ENCODE measurements at places on chromosomes 1 and 21.
A peak's percentile ranks its signal among the peaks of the same experiment; 100 is the strongest.

GRCh38 chr1:116375148-116375886 lies 2.3 kb downstream of the ATP1A1 start:
- DNase-seq = no peak

- no peak for DNase-seq
Observed at GRCh38 chr1:169601096-169601881, 15.0 kb upstream of the F5 start.

DNA sequence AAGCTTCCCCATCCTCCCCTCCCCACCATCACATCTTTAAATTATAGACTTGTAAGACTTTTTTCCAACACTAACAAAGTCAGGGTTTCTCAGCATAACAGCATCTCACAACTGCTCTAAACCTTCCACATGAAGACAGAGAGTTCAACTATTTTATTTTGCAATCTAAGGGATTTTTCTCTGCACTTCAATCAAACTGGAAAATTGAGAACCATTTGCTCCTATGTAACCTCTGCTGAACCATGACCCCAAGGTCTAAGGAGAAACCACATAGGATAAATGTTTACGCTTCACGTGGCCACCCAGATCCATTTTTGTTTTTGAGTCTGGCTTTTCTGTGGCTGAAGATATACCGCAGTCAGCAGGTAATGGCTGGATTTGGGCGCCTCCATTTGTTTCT lies 13.2 kb downstream of the ERRFI1 start:
- no peak for DNase-seq

DNA sequence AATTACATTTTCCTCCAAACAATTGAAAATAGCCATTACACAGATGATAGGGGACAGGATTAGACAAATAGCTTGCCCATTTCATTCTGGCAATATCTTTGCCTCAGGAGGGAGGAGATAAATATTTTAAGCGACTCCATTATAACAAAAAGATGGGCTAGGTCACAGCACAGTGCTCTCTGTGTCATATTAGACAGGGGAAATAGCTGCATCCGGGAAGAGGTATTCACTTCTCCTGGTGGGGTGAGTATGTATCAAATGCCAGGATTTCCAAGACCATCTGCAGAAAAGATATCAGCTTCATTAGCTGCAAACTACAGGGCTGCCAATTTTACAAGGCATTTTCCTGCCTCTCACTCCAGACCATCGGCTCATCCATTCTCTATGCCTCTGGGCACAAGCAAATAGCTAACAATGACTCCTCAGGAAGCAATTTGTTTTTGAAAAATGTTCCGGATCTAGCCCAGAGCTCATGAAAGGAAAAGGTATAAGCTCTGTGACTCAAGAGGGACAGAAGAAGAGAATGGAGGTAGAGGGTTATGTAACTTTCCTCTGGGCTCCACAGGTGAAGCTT lies 41.9 kb upstream of the ANGPTL7 start:
- no peak for DNase-seq

DNA sequence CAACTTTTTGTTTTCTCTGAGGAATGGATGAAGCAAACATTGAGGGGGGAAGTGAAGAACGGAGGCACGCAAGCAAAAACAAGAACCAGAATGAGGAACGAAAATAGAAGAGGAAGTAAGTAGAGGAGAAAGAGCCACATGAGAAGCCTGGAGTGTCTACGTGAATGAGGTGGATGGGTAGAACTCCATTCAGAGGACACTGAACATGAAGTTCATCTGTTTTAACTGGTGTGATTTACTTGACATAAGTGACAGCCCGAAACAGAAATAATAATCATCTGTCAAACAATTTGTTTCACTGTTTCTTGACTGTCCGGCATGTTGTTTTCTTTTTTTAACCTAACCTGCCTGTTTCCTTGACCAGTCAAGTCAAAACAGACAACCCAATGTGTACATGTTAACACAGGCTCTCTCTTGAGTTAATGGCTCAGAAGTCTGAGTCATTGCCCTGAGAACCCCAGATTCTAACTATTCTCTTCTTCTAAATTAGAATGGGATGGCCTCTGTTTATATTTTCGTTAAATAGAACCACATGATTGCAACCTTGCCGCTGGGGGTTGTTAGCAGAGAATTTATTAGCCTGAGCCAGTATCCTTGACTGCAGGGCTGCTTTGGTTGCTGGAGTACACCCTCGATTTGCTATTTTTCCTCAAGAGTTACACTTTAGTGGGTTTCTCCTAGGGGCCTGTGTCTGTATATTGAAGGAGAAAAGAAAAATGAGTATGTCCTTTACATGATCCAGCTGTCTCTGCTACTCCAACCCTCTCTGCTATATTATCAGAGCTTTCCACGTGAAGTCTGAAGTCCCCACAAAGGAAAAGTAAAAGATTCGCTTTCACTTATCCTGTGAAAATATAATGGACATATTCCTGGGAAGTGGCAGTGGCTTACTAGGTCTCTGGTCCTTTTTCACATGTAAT lies 151.7 kb downstream of the ZC3H11B start:
- DNase-seq = no peak

DNA sequence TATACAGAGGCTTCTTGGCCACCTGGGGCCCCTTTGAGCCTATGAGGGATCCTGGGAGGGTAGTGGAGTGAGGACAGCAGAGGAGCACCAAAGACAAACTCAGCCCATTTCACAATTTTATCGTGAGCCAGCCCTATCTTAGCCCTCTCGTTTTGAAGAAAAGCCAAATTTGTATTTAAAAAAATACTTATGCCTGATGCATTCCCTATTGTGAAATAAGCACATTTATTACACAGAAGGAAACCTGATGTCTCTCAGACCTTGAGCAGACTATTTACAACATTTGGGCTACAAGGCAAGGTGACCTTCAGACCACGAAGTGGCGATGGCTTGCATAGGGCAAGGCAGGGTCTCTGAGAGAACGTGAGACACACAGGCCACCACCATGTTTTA lies 41.3 kb upstream of the H6PD start:
- DNase-seq = no peak

GRCh38 chr1:232510367-232511110 lies 119.4 kb downstream of the SIPA1L2 start:
- no peak for DNase-seq

- DNase-seq = no peak
Observed at GRCh38 chr1:2190491-2190976, 4.0 kb downstream of the FAAP20 start.

GRCh38 chr1:204987689-204988088 lies 55.3 kb upstream of the CNTN2 start:
- DNase-seq = no peak

DNA sequence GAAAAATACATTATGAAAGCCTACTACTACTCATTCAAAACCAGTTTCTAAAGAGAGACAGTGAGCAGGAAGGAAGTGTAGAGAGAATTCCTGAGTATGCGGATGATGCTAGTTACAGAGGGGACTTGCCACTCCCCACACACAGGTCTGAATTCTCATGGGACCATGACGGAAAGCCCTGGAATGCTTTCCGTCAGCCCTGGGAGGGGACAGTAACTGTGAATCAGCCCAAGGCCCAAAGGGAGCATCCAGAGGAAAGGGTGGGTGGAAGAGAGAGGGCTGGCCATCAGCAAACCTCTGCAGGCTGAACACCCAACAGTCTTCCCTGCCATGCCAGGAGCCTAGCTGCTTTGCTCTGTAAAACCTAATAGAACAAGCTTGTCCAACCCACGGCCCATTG lies 36.4 kb downstream of the RCSD1 start:
- DNase-seq = no peak

- peak; percentile 48 for DNase-seq
Observed at GRCh38 chr1:20343149-20343937, 52.7 kb downstream of the VWA5B1 start.

GRCh38 chr1:171616586-171616985 lies 5.5 kb upstream of the MYOCOS start:
- no peak for DNase-seq

GRCh38 chr1:21961799-21962198 lies 15.0 kb upstream of the CELA3B start:
- DNase-seq = no peak

- no peak for DNase-seq
Observed at GRCh38 chr1:18190598-18190997, 83.0 kb downstream of the IGSF21 start.

- DNase-seq = no peak
Observed at GRCh38 chr1:2210084-2210653, 15.6 kb upstream of the FAAP20 start.

GRCh38 chr1:27588256-27589232 lies 15.4 kb downstream of the AHDC1 start:
- DNase-seq = no peak

DNA sequence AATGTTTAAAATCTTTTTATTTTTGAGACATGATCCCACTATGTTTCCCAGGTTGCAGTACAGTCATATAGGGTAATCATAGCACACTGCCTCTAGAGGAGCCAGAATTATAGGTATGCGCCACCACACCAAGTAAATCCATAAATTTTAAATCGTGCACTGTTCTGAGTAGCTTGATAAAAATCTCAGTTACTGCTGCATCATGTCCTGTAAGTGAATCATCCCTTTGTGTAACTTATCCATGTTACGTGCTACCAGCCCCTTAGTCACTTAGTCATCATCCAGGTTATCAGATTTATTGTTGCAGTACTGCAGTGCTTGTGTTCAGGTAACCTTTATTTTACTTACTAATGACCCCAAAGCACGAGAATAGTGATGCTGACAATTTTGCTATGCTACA lies 1770.9 kb downstream of the BRINP3 start:
- DNase-seq = no peak

- no peak for DNase-seq
Observed at GRCh38 chr1:193031431-193031830, 27.7 kb downstream of the UCHL5 start.

GRCh38 chr1:8408151-8408839 lies 90.4 kb downstream of the SLC45A1 start:
- DNase-seq = no peak

GRCh38 chr1:153536012-153536670 lies 350 bp upstream of the S100A6 start:
- peak; percentile 90 for DNase-seq

GRCh38 chr1:78367700-78368099 lies 123.1 kb upstream of the PTGFR start:
- DNase-seq = no peak

GRCh38 chr1:150068109-150068435 lies 496 bp downstream of the VPS45 start:
- no peak for DNase-seq

DNA sequence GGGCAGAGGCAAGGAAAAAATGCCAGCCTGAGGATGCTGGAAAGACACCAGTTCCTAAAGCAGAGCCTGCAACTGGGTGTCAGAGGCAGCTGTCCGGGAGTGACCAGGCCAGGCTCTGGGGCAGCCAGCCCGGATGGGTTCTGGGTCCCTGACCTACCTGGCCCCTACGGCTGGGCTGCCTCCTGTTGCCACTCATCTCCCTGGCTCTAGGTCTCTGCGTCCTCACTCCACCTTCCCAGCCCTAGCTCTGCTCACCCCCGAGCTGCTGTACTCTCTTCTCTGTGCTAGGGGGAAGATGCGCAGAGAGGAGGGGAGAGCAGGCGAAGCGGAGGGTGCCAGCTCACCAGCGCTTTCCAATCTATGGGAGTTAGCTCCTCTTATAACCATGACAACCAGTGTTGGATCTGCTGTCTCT lies 9.0 kb downstream of the ARHGEF2 start:
- no peak for DNase-seq

DNA sequence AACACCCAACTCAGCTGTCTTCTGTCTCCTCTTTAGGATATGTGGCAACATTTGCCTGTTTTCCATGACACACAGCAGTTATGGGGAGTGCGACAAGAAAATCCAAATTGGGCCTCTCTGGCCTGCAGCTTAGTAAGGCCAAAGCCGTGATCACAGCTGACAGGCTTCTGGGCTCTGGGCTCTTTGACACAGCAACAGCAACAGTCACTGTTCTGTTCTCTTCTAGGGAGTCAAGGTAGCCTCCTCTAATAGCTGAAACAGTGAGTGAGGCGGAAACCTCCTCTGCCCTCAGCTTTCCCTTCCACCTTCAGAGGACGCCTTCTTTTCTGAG lies 19.0 kb downstream of the CLCA1 start:
- DNase-seq = no peak

GRCh38 chr1:45922374-45922773 lies 119.0 kb downstream of the MAST2 start:
- no peak for DNase-seq

DNA sequence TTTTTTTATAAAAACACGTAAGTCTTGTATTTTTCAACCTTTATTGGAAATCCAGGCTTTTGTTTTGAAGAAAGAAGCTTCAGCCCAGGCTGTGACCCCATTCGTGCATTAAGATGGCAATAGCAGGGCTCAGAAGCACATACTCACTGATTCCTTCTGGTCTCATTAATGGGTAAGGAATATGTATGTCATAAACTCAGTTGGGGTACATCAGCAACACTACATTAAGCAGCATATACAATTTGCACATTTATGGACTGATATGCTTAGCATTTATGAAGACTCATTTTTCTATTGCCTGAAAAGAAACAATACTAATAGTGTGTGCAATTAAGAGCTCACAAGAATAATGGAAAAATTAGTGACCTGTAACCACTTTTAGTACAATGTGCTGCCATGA lies 945.4 kb upstream of the PRMT6 start:
- no peak for DNase-seq

DNA sequence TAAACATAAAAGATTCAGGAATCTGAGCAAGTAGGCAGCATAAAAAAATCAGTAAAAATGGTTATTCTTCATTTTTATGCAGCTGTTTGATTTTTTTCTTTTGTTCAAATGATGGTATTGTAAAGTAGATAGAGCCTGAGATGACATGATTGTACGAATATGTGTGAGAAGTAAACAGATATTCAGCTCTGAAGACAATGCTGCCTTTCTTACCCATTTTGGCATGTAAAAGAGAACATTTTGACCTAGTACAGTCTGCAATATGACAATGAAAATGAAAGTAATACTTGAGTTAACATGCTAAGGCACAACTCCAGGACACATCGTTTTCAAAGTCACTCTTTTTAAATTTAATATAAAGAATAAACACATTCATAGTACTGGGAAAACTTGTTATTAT lies 95.7 kb upstream of the NCAM2 start:
- no peak for DNase-seq

- DNase-seq = no peak
Observed at GRCh38 chr1:7560128-7560527, 211.0 kb upstream of the VAMP3 start.

GRCh38 chr1:225897595-225898514 lies 8.9 kb upstream of the LEFTY1 start:
- no peak for DNase-seq

DNA sequence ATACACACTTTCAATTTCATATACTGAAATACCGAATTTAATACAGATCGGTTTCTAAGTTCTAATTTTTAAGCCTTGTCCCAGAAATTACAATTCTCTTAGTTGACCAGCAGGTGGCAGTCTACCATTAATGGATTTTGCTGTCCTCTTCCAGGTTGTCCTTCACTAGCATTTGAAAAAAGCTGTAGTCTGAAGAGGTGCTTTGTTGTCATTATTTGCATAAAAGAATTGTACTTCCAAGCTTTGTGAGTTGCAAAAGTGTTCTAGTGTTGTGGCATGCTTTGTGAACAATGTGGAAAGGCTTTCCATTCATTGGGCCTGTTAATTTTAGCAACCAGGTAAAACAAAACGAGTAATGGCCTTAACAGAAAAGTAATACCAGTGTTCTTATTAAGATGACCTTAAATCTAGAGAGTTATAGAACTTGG lies 193.6 kb downstream of the RPS6KC1 start:
- peak; percentile 27 for DNase-seq

- DNase-seq = no peak
Observed at GRCh38 chr1:70458131-70458530, 47.1 kb downstream of the CTH start.
